ENCODE measurements at places on chromosomes 1 and 21.

DNA sequence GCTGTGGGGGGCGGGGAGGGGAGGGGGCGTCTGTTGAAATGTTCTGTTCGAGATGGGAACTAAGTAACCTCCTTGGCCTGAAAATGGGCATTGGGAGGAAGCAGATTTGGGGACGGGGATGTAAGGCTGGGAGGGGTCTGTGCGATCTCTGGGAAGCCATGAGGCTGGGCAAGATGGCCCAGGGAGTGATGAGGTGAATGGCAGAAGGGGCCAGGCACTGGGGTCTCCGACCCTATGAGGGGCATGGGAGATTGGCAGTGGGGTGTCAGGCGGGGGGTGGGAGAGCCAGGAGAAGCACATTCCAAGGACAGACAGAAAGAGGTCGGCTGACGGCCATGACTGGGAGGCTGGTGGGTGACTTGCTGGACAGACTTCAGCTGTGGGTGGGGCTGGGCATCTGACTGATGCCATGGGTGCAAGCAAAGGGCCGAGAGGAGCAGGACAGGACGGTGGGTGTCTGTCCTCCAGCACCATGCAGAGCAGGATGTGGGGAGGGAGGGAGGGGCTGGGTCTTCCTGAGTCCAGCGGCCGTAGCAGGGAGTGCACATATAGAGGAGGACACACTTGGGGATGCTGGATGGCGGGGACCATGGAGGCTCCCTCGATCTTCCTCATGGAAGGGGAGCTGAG lies 30.0 kb upstream of the COL18A1 start:
- no peak for DNase-seq

GRCh38 chr1:154151311-154151710 lies 3.6 kb downstream of the NUP210L start:
- DNase-seq, result no peak

DNA sequence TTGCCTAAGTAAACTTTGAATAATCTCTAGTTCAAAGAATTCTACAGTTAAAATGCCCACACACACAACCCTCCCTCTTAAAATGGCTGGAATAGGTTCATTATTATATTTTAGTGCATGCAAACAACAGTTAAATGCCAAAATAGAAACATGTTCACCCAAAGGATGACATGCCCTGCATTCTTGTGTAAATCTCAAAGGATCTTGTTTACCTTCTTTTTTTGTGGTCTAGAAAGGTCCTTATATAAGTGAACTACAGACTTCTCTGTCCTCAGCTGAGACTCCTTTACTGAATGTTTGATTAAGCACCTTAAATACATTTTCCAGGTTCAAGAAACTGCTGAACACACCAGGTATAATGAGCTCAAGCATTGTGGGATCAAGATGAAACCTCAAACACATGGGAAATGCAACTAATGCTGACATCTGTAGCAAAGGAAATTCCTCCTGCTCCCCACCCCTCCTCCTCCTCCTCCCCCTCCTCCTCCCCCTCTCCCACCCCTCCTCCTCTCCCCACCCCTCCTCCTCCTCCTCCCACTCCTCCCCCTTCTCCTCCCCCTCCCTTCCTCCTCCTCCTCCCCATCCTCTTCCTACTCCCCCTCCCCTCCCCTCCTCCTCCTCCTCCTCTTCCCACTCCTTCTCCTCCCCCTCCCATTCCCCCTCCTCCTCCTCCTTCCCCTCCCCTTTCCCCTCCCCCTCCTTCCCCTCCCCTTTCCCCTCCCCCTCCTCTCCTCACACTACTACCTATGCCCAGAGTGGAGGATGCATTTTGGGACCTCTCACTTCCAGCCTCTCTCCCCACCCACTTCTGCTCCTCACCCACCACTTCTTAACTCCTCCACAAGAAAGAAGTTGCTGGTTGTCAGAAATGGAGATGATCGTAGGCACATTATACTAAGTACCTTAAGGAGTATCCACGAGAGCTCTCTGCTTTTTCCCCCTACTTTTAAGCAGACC lies 233.9 kb downstream of the MRPL39 start:
- DNase-seq, result no peak

- no peak for DNase-seq
These were observed 408.3 kb upstream of the NR5A2 start for GRCh38 chr1:199619223-199619622.

- DNase-seq, result no peak
These were observed 74.2 kb upstream of the MACF1 start for GRCh38 chr1:39130325-39130724.
